Stimulated activated CD8-positive, alpha-beta memory T cell treated with anti-CD3 and anti-CD28 coated beads, Interleukin-15, amount 100 ng/mL, for 4 hours (primary cell): ENCODE measurements at places on chromosomes 7 and 10.

DNA sequence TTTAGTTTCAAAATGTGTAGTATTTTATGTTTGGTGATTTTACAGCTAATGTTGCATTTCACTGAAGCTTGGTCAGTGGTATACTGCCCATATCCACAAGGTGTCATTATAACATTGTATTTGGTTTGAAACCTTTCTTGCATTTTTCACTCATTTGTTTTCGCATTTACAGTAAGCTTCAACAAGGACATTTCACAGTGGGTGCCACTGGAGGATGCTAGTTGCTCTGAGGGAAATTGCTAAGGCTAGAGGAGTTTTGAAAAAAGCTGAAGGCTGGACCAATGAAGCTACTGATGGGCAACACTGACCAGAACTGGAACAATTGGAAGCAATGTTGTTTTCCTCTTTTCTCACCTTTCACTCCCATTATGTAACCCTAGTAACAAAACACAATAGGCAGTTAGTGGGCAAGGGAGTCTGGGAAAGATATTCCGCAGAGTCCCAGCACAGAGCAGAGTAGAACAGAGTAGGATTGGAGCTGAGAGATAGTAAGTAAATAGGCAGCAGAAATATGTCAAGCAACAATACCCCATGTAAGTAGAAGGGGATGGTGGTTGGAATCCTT lies 23.6 kb upstream of the SRI start:
- DNase-seq = no peak

GRCh38 chr10:132616170-132616995 lies 78.8 kb downstream of the INPP5A start:
- peak; percentile 23 for DNase-seq

GRCh38 chr10:12784646-12785045 lies 216.9 kb downstream of the CCDC3 start:
- no peak for DNase-seq

GRCh38 chr10:107028236-107028635 lies 136.3 kb downstream of the SORCS1 start:
- no peak for DNase-seq

DNA sequence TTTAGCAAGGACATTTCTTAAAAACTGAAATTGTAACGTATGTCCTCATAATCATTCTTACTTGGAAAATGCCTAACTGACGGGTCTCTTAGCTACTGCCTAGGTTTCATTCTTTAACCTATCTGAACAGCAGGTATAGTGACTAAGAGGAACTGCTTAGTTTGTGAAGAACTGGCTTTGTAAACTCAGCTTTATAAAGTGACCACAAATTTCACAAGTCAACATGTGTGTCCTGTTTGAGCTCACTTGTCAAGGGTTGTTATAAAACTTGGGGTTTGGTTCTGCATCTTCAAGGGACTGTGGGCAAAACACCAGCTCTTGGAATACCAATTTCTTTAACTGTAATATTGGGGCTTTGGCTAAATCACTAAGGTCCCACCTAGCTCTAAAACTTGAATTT lies 32.2 kb downstream of the MRPS33 start:
- no peak for DNase-seq

DNA sequence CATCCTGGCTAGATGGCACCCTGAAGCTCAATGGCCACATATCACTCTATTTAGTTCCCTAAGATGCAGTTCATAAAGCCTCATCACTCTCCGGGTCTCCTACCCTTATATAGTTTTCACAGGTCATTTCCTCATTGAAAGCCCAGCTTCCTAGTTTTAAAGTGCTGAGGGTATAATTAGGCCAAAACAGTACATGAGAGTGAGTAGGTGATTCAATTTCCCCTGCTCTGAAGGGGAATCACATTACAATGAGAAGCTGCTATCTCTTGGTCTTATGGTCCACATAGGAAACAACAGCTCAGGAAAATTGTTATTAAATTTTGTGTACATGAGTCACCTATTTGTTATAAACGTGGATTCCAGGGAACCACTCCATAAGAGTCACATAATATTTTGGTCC lies 162.0 kb downstream of the SEMA3E start:
- DNase-seq = no peak

DNA sequence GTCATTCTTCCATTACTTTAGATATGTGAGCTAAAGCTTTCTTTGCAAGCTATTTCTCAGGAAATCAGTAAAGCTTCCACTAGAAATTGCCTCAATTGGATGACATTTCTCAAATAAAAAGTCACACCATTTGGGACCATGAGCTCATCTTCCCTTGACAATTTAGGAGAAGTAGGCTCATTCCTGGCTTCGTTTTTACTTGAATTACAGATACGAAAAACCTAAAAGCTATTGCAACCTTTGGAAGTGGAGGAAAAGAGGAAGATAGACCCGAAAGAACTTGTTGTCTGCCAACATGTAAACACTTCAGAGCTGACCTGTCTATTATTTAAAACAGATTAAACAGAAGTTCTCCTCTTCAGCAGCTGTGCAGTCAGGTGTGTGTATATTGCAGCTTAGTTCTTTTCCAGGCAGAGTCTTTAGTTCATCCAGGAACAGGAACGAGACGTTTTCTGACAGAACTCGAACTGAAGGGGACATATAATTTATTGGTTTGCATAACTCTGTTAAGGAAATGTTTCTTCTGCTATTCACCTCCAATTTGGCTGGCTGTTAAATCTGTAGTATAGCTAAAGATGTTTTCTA lies 43.1 kb upstream of the ST8SIA6 start:
- DNase-seq = no peak

DNA sequence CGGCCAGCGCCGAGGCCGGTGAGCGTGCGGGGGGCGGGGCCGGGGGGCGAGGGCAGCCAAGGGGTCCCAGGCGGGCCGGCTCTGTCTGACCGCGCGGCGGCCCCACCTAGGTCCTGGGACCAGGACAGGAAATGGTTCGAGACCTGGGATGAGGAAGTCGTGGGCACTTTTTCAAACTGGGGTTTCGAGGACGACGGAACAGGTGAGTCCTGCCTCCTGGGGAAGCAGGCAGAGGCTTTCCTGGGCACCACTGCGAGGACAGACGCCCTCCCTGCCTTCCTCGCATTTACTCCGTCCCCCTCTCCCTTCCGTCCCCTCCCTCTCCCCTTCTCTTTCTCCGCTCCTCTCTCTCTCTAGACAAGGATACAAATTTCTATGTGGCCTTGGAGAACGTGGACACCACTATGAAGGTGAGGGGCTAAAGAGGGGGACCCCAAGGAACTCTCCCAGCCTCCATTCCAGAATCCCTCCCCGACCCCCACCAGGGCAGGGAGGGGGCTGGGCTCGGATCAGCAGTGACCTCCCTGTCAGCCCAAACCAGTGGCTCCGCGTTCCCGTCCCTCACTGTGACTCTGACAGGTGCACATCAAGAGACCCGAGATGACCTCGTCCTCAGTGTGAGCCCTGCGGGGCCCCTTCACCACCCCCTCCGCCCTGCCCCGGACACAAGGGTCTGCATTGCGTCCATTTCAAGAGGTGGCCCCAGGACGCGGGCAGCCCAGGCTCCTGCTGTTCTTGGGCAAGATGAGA lies 2.6 kb upstream of the MUC12 start:
- DNase-seq = no peak

DNA sequence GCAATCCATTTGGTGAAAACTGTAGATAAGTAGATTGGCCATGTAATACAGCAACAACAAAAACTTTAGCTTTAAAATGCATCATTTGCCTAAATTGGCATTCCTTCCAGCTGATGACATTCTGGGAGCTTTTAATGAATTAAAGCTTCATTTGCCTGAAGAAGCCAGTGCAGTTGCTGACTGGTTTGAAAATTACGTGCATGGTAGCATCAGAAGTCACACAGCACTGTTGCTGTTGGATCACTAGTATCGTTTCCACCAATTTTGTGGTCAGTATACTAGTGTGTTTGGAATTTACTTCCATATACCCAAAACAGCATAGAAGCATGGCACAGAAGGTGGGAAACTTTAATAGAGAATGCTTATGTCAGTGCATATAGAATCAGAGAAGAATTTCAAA lies 194.9 kb downstream of the ETV1 start:
- no peak for DNase-seq

- DNase-seq = no peak
Observed at GRCh38 chr10:59624951-59625350, 84.7 kb downstream of the SLC16A9 start.

- no peak for DNase-seq
Observed at GRCh38 chr7:15832996-15833395, 146.5 kb upstream of the MEOX2 start.

DNA sequence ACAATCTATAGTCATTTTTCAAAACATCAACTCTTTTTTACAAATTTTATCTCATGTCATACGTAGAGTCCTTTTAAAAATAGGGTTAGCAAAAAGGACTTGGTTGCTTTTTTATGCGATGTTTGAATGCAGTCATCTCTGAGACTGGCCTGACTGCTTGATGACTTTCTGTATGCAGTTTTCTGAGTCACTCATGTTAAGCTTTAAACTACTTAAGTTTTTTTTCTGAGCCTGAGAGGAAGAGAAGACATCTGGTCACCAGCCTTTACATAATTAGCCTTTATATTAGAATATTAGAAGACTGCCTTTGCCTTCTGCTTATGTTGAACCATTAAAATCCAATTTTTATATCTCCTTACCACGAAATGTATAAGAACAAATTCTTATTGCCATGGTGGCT lies 834.4 kb upstream of the MBL2 start:
- DNase-seq = no peak

GRCh38 chr10:78783753-78784152 lies 285.0 kb upstream of the ZMIZ1 start:
- DNase-seq = no peak

GRCh38 chr10:1404323-1405260 lies 332.7 kb downstream of the ADARB2 start:
- no peak for DNase-seq

GRCh38 chr10:11626071-11626470 lies 14.6 kb upstream of the USP6NL start:
- no peak for DNase-seq

- no peak for DNase-seq
Observed at GRCh38 chr7:130845581-130846085, 111.6 kb upstream of the KLF14 start.

- no peak for DNase-seq
Observed at GRCh38 chr7:130096243-130096827, 26.0 kb downstream of the KLHDC10 start.

DNA sequence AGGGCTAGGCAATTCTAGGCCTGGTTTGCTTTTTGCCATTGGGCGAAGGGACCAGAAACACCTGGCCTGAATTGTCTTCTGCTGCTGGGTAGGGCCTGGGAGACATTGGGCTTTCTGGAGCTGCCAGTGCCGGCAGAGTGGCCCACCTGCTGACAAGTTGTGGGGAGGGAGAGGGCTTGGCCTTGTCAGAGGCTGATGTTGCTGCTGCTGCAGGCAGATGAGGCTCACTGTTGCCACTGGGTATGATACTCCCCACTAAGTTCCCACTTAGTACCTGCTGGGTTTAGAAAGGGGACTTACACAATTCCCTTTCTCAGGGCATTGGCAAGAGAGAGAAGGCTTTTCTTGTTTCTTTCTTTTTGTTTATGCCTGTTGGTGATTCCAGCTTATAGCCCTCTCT lies 289.6 kb upstream of the NPVF start:
- DNase-seq = no peak

DNA sequence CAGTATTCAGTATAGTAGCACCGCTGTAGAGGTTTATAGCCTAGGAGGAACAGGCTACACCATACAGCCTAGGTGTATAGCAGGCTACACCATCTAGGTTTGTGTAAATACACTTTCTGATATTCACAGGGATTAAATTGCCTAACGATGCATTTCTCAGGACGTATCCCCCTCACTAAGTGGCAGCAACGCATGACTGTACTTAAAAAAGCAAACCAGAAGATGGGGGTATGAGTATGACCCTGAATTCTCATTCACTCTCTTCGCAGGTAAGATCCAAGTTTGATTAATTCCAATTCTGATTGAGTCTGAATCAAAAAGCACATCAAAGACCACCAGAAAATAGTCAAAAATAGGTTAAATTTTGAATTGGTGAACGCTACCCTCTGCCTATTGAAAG lies 972 bp downstream of the ORC5 start:
- DNase-seq = no peak

- DNase-seq = no peak
Observed at GRCh38 chr7:158530800-158531609, 56.6 kb downstream of the PTPRN2 start.

DNA sequence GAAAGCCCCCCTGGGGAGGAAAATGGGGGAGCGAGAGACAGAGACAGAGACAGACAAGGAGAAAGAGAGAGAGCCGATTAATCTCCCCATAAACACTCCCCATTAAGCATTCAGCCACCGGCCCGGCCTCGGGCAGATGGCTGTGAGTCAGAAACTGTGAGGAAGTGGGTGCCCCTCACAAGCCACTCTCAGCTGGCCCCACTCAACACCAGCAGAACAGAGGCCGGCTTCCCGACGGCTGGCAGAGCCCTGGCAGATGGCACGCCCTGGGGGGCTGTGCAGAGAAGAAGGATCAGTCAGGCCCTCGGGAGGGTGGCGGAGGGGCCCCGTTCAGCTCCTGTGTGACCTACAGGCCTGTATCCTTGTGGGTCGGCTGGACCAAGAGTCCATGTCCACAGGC lies 41.2 kb downstream of the CAMK2B start:
- DNase-seq = no peak

DNA sequence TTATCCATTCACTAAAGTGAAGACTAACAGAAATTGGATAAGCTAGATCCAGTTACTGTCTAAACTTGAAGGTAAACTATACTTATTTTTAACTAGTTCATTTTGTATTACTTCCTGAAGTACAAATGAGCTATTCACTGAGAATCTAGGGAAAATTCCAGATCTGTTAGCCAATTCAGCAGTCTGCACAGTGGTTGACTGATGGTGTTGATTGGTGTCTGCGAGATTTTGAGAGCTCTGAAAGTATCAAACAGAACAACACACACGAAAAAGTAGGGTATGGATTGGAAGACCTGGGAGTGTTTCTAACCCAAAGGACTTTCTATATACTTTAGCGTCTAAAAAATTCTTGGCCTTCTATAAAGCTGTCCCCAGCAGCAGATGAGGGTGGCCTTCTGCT lies 33.6 kb upstream of the AGR2 start:
- DNase-seq = no peak

- no peak for DNase-seq
Observed at GRCh38 chr10:86688398-86688921, 20.1 kb downstream of the LDB3 start.

- no peak for DNase-seq
Observed at GRCh38 chr10:45373576-45374349, at the start of gene ALOX5. Gene ALOX5 (plus strand): TSS chr10:45374216. CDS start chr10:45374280, 64 bp downstream.

DNA sequence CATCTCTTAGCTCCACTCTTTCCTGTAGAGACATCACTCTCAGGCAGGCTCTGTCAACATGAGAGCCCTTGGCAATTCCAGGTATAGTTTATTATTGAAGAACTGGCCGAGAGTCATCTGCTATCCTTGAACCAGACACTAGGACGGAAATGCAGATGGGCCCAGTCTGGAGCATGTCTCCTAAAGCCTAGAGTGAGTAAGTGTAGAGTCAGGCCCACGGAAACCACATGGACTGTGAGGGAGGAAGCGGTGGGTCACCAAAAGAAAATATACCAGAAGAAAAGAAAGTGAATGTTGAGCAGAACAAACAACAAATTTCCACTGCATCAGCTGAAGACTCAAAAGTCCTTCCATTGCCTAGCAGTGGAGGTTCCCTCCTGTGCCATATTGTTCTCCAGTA lies 15.7 kb upstream of the RELN start:
- DNase-seq = no peak
